Activated T-cell treated with anti-CD3 and anti-CD28 coated beads for 1 hour (primary cell): ENCODE measurements at places on chromosomes 7 and 10.

GRCh38 chr10:18075881-18076280, 64.3 kb upstream of the CACNB2 start:
- no peak for DNase-seq

- DNase-seq, result no peak
Observed at GRCh38 chr10:75007646-75008045, 103.8 kb upstream of the SAMD8 start.

DNA sequence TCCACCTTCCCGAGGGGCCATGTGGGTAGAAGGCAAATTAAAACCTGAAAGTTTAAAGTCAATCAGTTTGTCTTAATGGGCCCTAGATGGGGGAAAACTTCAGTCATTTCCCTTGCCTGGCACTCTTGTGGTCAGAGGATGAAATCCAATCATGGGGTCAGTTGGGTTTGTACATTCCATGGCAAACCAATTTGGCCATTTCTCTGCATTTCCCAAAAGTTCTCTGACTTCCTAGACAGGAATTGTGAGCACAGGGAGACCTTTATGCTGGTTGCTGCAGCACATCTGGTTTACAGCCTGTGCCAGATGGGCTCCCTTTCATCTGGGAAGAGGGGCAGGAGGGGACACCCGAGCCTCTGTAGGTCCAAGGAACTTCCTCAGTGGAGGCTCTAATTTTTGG, 113.0 kb downstream of the CYP26A1 start:
- DNase-seq, result no peak

GRCh38 chr7:92508946-92509345, 19.4 kb downstream of the PEX1 start:
- no peak for DNase-seq

GRCh38 chr7:27834179-27834921, 94.4 kb downstream of the TAX1BP1 start:
- DNase-seq, result no peak

DNA sequence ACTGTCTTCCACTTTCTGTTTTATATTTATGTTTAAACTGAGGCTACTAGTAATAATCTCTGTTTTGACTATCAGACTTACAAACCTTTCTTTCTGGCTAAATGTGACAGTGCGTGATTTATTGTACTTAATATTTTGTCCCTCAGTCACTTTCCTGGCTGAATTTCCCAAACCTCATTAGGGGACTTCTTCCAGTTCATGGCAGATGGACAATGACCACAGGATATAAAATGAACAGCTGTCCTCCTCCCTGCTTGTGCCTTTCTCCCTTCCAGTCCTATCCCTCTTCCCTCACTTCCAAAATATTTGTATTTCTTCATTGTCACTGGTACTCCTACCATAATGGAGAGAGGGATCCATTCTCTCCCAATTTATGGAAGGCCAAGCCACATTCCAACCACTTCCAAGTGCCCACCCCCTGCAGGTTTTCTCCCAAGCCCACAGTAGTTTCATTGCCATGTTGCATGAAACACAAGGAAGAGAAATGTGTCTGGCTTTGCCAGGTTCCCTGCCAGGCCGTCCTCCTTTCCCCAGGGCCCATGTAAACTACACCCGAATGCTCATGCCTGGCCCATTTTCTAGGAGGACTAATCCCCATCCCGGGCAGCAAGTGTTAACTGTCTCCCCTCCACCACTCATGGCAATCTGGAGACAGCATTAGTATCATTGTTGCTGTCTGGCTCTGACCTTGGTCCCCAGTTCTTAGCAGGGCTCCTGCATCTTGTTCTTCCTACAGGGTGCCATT, 269.5 kb upstream of the SLC26A5 start:
- DNase-seq, result no peak

DNA sequence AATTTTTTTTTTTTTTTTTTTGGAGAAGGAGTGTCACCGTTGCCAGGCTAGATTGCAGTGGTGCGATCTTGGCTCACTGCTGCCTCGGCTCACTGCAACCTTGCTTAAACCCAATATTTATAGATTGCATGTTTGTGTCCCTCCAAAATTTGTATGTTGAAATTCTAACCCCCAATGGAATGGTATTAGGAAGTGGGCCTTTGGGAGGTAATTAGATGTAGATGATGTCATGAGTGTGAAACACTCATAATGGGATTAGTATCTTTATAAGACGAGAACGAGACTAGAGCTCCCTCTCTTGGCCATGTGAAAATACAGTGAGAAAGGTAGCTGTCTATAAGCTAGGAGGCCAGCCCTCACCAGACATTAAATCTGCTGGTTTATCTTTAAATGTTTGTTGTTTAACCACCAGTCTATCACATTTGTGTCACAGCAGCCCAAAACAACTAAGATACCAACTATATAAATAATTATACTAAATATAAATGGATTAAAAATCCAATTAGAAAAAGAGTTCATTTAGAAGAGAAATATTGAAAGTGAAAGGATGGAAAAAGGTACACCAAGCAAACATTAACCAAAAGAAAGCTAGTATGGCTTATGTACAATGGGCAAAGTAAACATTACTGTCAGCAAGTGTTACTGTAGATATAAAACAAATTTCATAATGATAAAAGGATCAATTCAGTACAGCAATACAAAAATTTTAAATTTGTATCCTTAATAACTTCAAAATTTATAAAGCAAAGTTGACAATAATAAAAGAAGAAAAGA, 9.3 kb downstream of the TCAF1 start:
- no peak for DNase-seq

DNA sequence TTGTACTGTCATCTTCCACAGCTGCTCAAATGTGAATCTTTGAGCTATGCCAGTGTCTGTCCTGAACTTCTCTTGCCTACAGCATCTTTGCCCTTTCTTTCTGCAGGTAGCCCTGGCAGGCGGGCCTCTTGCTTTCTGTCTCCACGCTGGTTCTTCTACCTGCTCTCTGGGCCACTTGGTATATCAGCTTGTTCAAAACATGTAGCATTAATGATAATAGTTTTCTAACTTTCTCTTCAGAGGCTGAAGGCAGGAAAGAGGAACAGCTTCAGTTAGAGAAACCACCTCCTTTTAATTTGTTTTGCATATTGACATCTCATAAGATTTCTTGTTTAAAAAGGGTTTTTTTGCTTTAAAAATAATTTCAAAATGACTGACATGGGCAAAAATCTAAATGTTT, 923 bp upstream of the FGL2 start:
- DNase-seq, result no peak

DNA sequence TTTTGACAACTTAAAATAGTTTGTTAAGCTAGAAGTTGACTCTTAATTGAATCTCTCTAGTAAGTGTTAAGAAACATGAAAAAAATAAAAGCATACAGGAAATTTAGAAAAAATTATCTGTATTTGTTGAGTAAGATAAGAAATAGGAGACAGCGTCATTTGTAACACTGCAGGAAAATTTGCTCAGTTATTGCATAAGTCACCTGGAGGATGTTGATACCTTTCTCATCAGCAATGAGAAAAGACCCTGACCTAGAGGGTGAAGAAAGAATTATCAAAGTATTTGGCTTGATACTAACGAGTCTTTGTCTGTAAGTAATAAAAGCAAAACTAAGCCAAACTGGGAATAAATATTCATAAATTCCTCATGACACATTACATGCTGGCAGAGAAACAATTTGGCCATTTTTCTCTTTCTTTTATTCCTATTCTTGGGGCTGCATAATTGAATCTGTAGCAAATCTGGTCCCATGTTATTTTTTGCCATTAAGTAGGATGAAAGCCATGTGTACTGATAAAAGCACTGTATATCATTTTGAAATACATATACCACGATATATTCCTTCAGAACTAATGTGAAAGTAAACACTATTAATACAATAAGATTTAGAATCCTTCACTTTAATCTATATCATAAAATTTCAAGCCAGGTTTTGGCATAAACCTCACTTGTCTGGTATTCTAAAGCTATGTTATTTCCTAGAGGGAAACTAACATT, 362.8 kb downstream of the THSD7A start:
- DNase-seq, result no peak

DNA sequence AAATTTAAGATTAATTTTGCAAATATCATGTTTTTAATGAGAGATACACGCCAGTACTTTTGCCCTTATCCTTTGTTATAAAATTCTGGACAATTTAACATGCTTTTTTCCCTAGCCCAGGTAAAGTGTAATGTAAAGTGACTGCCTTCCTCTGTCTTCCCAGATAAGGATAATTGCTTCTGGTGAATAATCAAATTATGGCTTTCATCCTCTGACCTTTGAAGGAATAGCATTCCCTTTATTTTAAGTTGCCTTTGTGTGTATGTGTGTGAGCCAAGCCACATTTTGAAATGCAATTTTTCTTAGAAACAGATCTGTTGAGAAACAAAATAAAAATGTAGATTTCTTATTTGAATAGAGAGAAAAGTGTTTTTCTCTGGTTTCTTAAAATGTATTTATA, 107.5 kb downstream of the ADAM22 start:
- no peak for DNase-seq

GRCh38 chr10:101229266-101230182, at the start of gene LBX1:
Gene LBX1 (minus strand): TSS chr10:101229463. CDS start chr10:101228815, 648 bp downstream.
- no peak for DNase-seq

DNA sequence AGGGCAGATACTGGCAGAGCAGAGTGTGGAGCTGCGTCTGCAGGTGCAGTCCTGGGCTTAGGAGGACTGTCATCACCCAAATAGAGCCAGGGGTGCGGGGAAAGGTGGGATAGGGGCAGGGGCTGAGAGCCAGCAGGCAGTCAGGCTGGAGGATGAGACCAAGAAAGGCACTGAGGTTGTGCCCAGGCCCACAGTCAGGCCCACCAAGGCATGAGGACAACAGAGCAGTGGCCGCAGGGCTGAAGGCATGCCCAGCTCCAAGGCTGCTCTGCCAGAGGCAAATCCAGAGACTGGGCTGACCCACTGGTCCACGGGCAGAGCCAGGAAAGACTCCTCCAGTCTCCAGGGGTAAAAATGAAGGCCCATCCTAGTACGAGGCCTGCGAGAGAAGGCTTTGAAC, 24.4 kb upstream of the GATAD1 start:
- DNase-seq, result no peak

DNA sequence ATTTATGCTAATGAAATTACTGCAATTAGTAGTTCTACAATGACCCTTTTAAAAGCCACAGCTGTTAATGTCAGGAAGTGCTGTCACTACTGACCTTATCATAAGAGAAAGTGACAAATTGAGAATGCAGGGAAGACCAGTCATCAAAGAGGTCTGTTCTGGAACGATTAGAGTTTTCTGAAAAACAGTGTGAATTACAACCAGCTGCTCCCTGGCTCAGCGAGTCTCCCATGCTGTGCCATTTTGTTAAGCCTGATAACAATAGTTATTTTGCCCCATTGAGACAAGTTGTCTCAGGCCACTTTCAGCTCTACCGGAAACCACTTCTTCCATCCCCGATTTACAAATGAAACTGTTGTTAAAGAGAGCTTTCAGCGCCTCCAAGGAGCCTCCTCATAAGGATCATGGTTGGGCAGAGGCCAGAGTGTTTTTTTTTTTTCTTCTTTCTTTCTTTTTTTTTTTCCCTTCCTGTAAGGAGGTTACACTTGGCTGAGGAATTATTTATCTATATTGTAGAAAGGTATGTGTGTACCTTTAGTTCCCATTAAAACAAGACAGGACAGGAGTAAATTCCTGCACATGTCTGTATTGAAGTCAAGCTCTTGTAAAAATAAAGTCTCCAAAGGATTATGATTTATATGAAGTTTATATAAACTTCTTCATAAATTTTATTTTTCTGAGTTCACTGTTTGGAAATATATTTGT, 173.6 kb downstream of the CDCA7L start:
- DNase-seq, result no peak

- no peak for DNase-seq
Observed at GRCh38 chr7:66238773-66239466, 33.8 kb downstream of the TPST1 start.

GRCh38 chr10:82980321-82980720, 1105.3 kb downstream of the NRG3 start:
- DNase-seq, result no peak

GRCh38 chr7:75916259-75916658, 1.3 kb downstream of the POR start:
- no peak for DNase-seq

- no peak for DNase-seq
Observed at GRCh38 chr7:73986158-73986631, 41.8 kb upstream of the ELN start.
